ENCODE measurements at places on chromosomes 1 and 21.

GRCh38 chr1:70265946-70266345, 44.8 kb downstream of the SRSF11 start:
- no peak for DNase-seq

DNA sequence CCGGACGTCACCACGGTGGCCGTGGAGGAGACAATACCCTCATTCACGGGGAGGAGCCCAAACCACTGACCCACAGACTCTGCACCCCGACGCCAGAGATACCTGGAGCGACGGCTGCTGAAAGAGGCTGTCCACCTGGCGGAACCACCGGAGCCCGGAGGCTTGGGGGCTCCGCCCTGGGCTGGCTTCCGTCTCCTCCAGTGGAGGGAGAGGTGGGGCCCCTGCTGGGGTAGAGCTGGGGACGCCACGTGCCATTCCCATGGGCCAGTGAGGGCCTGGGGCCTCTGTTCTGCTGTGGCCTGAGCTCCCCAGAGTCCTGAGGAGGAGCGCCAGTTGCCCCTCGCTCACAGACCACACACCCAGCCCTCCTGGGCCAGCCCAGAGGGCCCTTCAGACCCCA, 7.0 kb downstream of the TNFRSF14 start:
- DNase-seq: no peak

- DNase-seq: no peak
Measured at GRCh38 chr1:63904826-63905225, 131.0 kb downstream of the ROR1 start.

GRCh38 chr1:6150006-6150938, 29.8 kb downstream of the CHD5 start:
- DNase-seq: no peak

DNA sequence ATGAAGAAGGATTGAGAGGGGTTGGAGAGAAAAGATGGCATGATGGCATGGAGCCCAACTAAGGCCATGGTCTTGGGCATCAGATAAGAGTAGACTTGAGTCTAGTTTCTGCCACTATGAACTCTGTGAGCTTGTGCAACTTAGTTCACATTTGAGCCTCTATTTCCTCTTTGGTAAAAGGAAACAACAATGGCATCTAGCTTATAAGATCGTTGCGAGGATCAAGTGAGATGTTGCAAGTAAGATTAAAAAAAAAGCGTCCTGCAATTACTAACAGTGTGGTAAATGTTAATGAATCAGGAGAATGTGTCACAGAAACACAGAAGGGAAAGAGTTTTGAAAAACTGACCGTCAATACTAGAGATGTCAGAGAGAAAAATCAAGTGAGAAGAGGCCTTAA, 202.9 kb upstream of the FGGY start:
- DNase-seq: no peak

- DNase-seq: no peak
Measured at GRCh38 chr21:23083242-23083641, 2085.0 kb downstream of the NCAM2 start.

DNA sequence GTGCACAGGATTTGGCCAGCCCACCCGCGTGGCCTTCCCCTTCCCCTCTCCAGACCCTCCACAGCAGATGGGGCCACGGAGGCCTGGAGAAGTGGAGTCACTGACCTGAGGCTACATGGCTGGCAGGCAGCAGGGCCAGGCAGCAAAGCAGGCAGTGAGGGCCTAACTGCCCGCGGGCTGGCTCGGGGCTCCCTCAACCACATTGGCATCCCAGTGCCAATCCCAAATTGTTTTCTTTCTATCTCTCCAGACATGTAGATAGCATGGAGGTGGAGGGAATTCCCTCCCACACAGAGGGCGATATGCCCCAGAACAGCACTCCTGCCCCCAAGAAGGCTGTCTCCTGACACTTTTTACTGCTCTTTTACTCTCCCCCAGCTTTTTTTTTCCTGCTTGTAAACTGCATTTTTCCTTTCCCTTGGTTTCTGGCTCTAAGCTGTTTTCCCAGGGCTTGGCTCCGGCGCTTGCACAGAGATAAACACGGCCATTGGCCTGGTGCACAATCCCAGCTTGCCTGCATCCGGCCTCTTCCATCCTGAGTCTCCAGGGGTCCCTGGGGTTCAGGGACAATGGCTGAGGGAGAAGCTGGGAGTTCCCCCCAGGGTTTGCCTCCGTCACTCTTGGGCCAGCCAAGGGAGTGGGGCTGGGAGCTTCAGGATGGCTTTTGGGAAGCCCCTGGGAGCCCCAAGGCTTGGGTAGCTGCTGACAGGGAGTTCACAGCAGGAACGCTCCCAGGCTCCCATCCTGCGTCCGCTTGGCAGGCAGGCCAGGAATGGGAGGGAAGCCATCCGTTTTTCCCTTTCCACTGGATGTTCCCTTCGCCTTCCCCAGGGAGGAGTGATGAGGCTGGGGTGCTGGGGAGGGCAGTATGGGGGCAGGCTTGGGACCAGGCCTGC, 7.0 kb downstream of the EPHX1 start:
- no peak for DNase-seq

All from activated gamma-delta T cell treated with anti-CD3 and anti-CD28 coated beads, Interleukin-2, amount 50 U/mL, for 16 hours (primary cell).